Activated naive CD4-positive, alpha-beta T cell treated with anti-CD3 and anti-CD28 coated beads for 36 hours (primary cell): ENCODE measurements at places on chromosomes 7 and 10. TPM values are rescaled to one million over a fixed set of nuclear protein-coding genes. Genes with fewer than 3 reads are reported as not detected.

- no peak for DNase-seq
Observed at GRCh38 chr7:1426474-1426873, 32.8 kb downstream of the MICALL2 start.

GRCh38 chr10:43387678-43388032 lies 16.2 kb downstream of the FXYD4 start:
- DNase-seq, result no peak

DNA sequence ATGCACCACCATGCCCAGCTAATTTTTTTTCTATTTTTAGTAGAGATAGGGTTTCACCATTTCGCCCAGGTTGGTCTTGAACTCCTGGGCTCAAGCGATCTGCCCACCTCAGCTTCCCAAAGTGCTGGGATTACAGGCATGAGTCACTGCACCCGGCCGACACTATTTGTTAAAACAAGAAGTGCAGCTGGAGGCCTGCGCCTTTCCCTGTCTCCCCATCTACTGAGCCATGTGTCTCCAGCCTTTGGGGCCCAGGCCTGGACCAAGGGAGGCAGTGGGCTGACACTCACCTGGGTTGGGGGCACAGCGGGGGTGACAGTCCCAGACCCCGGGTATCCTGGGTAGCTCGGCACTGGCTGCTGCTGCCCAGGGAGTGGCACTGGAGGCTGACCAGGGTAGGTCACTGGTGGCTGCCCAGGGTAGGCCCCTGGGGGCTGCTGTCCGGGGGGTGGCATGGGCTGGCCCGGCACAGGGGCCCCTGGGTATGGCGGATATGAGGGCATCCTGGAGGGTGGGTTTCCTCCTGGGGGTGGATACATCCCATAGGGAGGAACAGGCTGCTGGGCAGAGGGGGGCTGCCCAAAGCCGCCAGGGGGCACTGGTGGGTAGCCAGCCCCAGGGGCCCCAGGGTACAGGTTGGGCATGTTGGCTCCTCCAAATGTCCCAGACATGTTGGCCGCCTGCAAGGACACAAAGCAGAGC lies 36.3 kb downstream of the PLAC9 start:
- DNase-seq, result no peak

DNA sequence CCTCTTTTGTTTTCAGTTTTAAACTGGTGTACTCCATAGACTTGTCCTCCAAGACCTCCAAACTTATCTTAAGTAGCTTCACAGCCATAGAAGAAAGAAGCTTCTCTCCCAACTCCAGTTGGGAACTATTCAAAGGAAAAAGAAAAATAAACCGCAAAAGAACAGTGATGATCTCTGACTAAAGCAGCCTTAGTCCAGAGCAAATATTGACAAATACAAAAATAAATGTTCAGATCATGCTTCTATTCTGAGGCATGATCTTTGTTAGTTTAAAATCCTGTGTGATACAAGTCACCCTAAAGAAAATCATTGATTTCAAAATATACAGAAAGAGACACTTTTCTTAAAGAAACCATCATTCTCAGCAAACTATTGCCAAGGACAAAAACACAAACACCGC lies 373.0 kb upstream of the SMIM30 start:
- no peak for DNase-seq

- no peak for DNase-seq
Observed at GRCh38 chr7:154899862-154900261, 103.1 kb downstream of the PAXIP1 start.

- no peak for DNase-seq
Observed at GRCh38 chr7:27501001-27501400, 161.7 kb downstream of the HIBADH start.

- peak; percentile 5 for DNase-seq
Observed at GRCh38 chr10:51074238-51075028, at the start of gene PRKG1. PRKG1 (plus strand) TSS chr10:51074487.

DNA sequence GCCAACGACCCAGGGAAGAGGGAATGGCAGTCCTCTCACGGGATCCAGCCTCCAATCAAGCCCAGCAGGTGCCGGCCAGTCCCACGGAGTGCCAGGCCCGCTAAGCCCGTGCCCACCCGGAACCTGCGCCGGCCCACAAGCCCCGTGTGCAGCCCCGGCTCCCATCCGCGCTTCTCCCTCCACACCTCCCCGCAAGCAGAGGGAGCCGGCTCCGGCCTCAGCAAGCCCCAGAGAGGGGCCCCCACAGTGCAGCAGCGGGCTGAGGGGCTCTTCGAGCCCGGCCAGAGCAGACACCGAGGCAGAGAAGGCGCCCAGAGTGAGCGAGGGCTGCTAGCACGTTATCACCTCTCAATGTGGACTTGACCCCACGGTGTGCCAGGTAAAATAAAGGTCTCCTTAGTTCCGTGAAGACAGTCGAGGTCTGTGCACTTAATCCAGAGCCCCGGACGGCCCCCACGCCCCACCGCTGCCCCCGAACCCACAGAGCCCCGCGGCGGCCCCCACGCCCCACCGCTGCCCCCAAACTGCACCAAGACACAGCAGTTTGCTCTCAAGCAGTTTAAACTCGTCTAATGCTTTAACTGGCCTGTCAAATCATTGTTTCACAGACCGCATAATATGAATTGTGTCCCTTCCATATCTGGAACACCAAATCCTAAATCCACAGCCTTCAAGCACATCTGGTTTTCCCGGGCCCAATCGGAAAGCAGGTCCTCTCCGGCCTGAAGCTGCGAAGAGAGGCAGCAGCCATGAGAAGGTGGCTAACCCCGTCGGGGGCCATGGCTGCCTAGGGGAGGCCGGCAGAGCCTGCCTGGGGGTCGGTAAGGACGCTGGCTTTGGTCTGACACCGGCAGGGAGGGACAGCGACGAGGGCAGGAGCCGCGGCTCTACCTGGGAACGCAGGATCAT lies 307.8 kb downstream of the PTPRN2 start:
- no peak for DNase-seq

DNA sequence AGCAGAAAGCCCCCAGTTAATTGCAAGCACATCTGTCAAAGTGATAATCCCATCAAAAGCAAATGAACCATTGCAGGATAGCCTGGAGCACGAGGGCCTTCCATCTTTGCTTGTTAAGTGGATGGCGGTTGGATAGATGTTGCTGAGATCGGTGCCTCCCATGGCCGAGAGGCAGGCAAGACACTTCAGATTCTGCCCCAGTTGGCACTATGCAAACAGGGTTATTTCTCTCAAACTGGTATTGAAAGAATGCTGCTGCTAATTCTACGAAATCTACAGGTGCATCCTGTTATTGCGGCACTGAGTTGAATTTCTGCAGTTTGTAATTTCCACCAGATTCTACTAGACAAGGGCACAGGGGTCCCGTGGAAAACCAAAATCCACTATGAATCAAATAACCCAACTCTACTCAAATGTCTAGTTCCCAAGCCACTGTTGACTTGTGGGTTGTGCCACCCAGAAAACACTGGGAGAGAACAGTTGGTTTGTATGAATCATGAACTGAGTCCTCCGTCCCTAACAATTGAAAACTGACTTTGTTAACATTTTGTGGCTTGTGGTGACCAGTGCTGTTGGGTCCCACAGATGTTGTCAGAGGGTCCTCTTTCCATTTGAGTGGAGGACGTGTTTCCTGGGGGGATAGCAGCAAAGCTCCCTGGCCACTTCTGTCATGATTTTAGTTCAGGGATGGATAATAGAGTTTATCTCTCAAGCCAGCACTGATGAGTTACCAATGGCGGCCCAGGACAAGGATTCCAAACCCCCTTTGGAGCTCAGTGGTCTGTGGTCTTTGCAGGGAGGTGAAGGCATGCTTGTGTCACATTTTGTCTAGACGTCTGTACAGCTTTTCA lies 7.1 kb upstream of the IL2RA start:
- peak; percentile 46 for DNase-seq

DNA sequence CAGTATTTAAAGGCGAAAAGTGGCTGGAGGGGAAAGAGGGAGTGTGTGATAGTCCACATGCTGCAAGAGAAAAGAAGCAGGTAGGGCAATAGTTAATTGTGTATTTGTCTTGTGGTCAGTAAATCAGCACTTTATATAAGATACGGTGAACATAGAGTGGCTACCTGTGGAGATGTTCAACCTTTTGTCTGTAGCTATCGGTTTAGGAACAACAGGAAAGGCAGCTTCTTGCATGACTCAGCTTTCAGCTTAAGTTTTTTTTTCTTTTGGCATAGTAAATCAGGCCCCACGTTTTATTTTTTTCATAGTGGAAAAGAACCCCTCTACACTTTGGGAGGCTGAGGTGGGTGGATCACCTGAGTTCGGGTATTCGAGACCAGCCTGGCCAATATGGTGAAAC lies 14.2 kb upstream of the MTPN start:
- no peak for DNase-seq

- DNase-seq, result peak; percentile 84
Observed at GRCh38 chr7:33040803-33041516, 21.6 kb downstream of the NT5C3A start.

- DNase-seq, result no peak
Observed at GRCh38 chr10:69445041-69445440, 6.2 kb upstream of the TSPAN15 start.

DNA sequence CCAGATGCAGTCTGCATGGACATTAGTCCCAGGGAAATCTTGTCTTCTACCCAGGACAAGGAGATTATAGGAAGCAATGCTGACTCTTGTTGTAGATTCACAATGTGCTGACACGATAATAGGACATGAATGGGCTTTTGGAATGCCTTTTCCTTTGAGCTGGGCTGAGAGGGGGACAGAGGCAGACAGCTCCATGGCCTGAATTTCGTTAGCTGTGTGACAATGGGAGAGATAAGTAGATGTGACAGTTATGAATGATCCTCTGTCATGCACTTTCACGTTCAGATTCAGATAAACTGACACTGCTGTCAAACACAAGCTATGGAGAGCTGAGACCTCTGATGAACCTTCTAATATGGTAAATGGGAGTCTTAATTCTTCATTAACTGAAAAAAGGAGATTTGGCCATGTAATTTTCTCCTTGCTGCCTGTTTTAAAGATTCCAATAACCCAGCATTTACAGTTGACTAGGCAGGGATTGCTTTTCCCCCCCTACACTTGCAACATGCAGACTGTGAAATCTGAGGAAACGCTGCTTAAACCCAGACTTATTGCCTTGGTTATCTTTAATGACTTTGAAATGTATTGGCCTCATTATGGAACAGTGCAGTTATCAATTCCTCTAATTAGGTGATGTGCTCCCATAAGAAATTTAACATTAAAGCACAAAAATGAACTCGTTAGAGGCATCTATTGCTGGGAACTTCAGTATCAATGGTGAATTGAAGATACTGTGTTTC lies 669.3 kb downstream of the AUTS2 start:
- no peak for DNase-seq

GRCh38 chr10:115963848-115964247 lies 309.2 kb downstream of the GFRA1 start:
- no peak for DNase-seq

GRCh38 chr7:36367561-36368077 lies 22.0 kb upstream of the ANLN start:
- no peak for DNase-seq

DNA sequence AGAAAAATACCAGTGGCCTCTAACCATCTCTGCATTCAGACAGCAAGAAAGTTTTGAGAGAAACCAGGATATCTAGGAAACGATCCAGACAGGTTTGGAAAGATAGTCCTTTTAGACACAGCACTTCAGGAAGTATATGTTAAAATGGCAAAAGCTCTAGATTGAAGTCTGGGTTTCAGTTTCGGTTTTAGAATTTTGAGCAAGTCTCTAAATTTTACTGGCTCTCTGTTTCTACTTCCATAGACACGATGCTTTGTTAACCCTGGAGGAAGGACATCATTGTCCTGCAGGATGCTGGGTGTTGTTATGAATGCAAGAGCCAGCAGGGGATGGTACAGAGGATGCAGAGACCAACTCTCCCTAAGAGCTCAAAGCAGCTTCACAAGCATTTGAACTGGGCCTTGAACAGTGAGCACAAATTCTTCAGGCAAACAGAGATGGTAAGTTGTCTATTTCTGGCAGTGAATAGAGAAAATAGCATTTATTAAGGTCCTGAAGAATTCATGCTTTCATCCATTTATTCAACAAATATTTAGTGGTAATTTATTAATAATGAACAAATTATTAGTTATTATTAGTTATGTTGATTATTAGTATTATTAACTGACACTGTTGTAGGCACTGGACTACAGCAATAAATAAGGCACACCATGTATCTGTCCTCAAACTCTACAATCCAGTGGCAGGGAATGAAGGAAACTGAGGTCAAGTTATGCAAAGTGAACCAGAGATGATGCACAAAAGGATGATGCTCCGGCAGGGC lies 152.7 kb upstream of the NRP1 start:
- no peak for DNase-seq

- no peak for DNase-seq
Observed at GRCh38 chr10:13337128-13337826, 10.8 kb downstream of the SEPHS1 start.

GRCh38 chr7:26397332-26397731 lies 105.7 kb downstream of the SNX10 start:
- DNase-seq, result no peak

- no peak for DNase-seq
Observed at GRCh38 chr7:13800694-13801448, 188.6 kb downstream of the ETV1 start.

DNA sequence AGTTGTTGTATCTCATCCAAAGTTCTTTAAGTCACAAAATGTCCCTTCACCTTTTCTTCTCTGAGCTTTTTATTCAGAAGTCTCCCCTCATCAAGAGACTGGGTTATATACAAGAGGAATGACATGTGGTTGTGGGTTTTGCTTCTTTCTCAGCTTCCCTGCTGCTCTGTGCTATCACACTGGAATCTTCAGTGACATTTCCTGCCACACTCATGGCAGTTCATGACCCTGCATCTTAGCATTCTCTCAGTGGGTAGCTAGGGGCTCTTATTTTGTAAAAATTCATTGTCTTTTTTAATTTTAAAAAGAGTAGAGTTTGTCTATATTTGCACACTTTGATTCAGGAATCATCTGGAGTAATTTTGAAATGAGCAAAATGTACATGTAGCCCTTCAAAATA lies 236.9 kb upstream of the TMEM229A start:
- no peak for DNase-seq

DNA sequence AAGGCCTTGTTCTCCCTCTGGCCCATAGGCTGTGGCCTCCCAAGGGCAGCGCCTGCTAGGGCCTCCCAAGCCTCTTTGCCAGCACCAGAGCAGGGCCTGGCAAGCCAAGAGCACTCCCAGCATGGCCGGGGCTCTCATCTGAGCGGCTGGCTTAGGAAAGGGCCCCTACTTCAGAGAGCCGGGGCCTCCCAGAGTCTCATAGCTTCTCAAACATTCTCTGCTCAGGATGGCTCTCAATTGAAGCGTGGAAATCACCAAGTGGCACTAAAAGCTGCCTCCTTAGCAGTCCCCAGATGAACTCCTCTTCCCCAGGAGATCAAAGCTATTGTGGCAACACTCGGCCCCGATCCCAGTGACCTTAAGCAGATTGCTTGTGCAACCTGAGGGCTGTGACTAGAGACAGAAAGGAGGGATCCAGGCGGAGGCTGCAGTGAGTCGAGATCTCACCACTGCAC lies 69.4 kb downstream of the FAM53B start:
- no peak for DNase-seq

The EVX1 gene
- not detected for total RNA-seq

The LBX1 gene
- not detected for total RNA-seq

The SPDYE1 gene
- not detected for total RNA-seq

The MLLT10 gene
- 23.7 TPM for total RNA-seq

The ANXA8L1 gene
- not detected for total RNA-seq

The OPALIN gene
- not detected for total RNA-seq

The EN2 gene
- total RNA-seq, result not detected

The INTS1 gene
- 103 TPM for total RNA-seq

The SHTN1 gene
- 0.29 TPM for total RNA-seq
